Type B pancreatic cell (in vitro differentiated cells): ENCODE measurements at places on chromosomes 4 and X.

DNA sequence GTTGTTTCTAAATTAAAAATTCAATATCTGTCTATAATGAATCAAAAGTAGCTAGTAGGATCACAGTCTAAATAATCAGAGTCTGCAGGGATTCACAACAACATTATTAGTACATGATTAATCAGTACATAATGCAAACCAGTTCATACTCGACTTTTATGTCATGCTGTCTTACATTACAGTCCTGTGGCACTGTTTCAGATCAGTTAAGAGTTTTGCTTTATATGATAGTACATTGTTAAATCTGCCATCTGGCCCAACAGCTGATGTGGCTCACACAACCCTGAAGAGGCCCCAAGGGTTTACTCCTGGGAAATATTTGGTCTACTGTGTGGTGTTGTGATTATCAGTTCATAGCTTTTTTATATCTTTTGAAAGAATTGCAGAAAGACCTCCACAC lies 247.1 kb upstream of the ETNPPL start:
- no peak for DNase-seq

GRCh38 chr4:143489106-143489505 lies 24.4 kb upstream of the SMARCA5 start:
- DNase-seq = no peak

DNA sequence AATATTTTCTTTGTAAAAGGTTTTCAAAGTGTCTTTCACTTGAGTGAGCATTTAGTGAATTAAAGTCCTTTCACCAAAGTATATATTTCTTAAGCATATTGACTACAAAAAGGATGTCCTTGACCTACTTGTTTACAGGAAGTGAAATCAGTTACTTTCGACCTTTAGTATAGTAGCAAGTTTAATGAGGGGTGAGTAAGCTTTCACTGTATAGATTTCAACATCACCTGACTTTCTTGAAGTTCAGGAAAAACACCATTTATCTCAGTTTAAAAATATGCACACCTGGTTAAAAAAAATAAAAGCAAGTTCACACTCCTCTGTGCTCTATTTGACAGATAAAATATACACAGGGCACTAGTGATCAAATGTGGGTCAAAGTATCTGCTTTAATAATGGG lies 88.1 kb downstream of the CCSER1 start:
- DNase-seq = no peak

GRCh38 chr4:1447676-1448588 lies 41.7 kb upstream of the NKX1-1 start:
- DNase-seq = no peak

GRCh38 chrX:12921886-12922598 lies 15.6 kb downstream of the TLR8 start:
- no peak for DNase-seq

- no peak for DNase-seq
Measured at GRCh38 chrX:139974471-139974870, 9.2 kb upstream of the CXorf66 start.

- no peak for DNase-seq
Measured at GRCh38 chrX:107654872-107655761, 26.8 kb downstream of the PRPS1 start.

DNA sequence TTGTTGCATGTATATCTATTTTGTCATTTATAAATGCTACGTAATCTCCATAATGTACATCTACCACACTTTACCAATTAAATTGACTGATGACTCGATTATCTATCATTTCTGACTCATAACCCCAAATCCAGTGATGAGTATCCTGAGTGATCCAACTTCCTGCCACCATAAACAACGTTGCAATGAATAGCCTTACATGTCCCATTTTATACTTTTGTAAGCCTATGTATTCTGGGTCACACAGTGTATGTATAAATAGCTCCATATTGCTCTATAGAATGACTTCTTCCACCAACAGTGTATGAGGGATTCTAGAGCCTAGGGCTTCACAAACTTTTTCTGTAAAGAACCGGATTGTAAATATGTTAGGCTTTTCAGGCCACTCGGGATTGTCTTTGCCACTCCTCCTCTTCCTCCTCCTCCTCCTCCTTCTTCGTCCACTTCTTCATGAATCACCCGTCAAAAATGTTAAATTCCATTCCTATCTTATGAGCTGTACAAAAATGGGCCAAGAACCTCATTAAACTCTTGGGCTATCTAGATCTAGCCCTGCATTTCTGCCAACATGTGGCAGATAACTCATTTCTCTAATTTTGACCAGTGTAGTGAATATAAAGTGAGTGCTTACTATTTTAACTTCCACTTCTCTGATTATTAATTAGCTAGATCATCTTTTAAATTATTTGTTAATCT lies 672.2 kb upstream of the AMOT start:
- no peak for DNase-seq

DNA sequence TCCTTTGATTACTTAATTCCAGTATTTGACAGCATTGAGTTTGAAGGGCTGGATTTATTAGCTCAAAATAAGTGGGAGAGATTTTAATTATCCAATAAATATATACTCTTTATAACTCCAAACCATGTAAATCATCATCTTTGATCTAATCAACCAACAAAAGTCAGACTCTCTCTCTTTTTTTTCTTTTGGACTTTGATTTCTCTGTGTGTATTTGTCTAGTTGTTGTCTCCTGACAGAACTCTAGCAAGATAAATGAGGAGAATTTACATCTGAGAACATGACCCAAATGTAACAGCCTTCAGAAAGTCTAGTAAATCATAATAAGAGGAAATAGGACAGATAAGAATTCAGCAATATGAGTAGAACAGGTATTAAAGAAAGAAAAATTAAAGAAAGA lies 567.1 kb downstream of the PPARGC1A start:
- DNase-seq = no peak

- DNase-seq = no peak
Measured at GRCh38 chrX:39643550-39643949, 454.2 kb downstream of the BCOR start.

DNA sequence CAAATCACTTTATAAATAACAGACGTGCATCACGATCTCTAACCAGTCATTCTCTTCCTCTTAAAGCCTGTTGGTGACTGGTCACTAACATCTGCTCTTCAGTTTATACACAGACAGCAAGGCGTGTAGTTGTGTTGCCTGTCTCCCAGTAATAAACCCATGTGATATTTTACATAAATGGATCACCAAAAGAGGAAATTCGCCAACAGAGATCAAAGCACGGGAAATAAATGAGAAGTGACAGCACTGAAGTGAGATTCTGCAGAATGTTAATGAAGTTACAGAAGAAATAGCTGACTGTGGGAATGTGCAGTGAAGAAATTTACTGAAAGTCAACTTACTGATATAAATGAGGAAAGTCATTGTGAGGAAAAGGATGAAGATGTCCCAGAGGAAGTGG lies 47.0 kb downstream of the AFF1 start:
- DNase-seq = no peak
